SW 1271 (cell line): ENCODE measurements at places on chromosomes 3 and 15.

GRCh38 chr3:132788301-132788671, 66.1 kb upstream of the NPHP3 start:
- DNase-seq: no peak

- DNase-seq: peak; percentile 7
Observed at GRCh38 chr3:29324180-29324651, 43.3 kb downstream of the RBMS3 start.

GRCh38 chr3:133840767-133841166, 35.2 kb downstream of the SRPRB start:
- DNase-seq: no peak

DNA sequence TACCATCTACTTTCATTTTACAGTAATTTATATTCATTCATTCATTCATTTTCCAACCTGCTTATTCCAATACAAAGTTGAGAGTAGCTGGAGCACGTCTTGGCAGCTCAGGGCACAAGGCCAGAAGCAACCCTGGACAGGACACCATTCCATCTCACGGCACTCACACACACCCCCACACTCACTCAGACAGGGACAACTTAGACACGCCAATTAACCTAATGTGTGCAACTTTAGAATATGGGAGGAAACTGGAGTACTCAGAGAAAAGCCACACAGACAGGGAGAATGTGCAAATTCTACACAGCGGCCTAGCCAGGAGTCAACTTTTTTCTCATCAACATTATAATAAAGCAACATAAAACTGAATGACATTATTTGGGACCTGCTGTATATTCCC, 46.7 kb downstream of the IGF2BP2 start:
- DNase-seq: no peak

DNA sequence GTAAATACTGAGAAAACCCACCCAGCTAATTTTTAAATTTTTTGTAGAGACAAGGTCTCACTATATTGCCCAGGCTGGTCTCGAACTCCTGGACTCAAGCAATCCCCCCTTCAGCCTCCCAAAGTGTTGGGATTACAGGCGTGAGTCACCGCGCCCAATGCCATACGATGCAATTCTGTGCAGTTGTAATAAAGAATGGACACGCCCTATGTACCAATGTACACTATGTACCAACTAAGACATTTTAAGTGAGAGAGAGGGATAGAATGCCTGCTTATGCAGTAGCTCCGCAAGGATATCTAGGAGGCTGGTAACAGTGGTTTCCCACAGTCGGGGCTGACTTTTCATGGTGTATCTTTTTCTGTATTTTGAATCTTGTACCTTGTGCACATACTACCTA, 14.6 kb downstream of the ZNF710 start:
- DNase-seq: no peak

- DNase-seq: no peak
Observed at GRCh38 chr3:38127611-38128302, 9.2 kb downstream of the ACAA1 start.

GRCh38 chr3:15283702-15284101, 48.7 kb downstream of the SH3BP5 start:
- no peak for DNase-seq

DNA sequence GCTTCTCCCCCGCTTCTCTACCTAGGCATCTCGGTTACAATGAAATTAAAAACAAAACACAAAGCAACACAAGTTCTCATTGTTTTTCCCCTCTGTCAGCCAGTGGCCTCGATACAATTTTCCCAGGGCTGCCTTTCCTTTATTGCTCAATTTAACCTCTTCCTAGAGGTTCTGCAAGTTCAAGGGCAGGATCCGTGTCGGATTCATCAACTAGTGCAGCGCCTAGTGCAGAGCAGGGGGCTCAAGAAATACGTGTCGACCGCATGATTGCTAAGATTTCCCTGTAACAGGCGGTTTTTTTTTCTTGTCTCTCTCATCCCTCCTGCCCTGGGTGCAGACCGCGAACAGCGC, 1.4 kb upstream of the BHLHE40 start:
- DNase-seq: no peak

- no peak for DNase-seq
Observed at GRCh38 chr15:98938105-98938417, 69.5 kb downstream of the PGPEP1L start.

DNA sequence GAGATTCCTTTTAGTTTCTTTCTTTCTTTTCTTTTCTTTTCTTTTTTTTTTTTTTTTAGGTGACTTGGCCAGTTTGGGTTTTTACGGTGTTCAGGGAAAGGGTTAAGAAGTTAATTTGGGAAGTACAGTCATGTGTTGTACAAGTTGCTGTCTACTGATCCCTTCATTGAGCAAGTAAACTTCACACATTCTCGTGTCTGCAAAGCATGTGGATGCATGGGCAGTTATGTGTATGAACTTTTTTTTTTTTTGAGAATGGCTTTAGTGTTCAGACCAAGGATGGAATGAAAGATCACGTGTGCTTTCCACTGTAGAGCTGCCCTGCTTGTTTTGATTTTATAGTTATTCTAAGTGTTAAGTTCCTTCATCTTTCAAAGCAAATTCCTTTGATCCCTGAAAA, 132.3 kb downstream of the PGPEP1L start:
- DNase-seq: no peak

GRCh38 chr3:25107918-25108617, 320.0 kb upstream of the RARB start:
- DNase-seq: no peak
